ENCODE measurements at places on chromosomes 2 and 18.

- no peak for DNase-seq
These were observed 124.9 kb upstream of the ZNF236 start for GRCh38 chr18:76697441-76697901.

- no peak for DNase-seq
These were observed 10.1 kb downstream of the QPCT start for GRCh38 chr2:37354531-37354930.

DNA sequence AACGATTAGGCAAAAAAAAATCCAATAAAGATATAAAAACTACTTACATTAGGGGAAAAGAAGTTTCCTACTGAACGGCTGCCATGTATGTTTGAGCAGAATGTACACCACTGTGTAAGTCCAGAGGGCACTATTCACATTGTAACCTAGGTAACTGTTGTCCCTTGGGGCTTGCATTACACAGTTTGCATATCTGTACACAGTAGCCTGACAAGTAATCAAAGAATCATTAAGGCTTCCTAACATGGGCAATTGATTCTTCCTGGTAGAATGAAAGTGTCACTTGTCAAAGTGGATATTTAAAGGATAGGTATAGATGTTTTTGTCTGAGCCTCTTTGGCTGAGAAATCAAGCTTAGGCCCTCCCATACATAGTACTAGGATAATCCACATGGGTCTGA is 39.1 kb downstream of the PLEK start:
- peak; percentile 53 for DNase-seq

DNA sequence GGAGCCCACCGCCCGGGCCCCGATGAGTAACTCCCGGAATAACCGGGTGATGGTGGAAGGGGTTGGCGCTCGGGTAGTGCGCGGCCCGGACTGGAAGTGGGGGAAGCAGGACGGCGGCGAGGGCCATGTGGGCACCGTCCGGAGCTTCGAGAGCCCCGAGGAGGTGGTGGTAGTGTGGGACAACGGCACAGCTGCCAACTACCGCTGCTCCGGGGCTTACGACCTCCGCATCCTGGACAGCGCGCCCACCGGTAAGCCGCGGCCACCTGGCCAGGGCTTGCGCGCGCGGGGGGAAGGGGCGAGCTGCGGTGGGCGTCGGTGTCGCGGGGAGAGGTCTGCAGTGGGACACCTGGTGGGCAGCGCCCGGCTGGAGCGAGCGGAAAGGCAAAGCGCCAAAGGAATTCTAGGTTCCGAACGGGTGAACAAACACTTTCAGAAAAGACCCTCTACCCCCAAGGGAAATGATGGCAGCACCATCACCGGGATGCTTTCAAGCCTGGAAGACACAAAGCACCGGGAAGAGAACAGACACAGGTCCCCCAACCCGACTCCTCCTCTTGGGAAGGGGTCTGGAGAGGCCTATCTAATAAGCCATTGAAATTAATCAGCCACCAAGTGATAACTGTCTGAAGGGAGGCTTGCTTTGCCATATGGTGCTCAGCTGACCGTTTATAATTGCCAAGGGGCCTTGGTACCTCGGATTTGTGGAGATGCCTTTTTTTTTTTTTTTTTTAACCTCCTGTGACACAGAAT is 1.1 kb downstream of the MIB1 start:
- peak; percentile 22 for DNase-seq

GRCh38 chr2:199458009-199458805 is 468 bp upstream of the SATB2 start:
- DNase-seq: no peak

GRCh38 chr2:127373362-127374083 is 14.3 kb downstream of the MAP3K2 start:
- no peak for DNase-seq

GRCh38 chr2:222861411-222862105 is 722 bp downstream of the ACSL3 start:
- DNase-seq: peak; percentile 56

DNA sequence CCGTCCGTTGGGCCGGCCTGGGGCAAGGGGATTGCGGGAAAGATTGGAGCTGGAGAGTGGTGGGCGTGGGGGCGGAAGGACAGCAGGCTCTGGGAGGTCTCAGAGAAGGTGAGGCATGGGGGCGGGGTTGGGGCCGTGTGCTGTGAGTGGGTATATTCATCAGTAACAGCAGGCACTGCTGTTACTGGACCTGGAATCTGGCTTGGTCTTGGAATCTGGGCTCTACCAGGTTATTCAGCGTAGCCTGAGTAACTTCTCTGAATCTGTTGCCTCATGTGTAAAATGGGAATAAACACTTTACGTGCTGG is 435 bp downstream of the RNF181 start:
- no peak for DNase-seq

GRCh38 chr2:189685540-189686229 is 11.2 kb downstream of the ANKAR start:
- DNase-seq: no peak

DNA sequence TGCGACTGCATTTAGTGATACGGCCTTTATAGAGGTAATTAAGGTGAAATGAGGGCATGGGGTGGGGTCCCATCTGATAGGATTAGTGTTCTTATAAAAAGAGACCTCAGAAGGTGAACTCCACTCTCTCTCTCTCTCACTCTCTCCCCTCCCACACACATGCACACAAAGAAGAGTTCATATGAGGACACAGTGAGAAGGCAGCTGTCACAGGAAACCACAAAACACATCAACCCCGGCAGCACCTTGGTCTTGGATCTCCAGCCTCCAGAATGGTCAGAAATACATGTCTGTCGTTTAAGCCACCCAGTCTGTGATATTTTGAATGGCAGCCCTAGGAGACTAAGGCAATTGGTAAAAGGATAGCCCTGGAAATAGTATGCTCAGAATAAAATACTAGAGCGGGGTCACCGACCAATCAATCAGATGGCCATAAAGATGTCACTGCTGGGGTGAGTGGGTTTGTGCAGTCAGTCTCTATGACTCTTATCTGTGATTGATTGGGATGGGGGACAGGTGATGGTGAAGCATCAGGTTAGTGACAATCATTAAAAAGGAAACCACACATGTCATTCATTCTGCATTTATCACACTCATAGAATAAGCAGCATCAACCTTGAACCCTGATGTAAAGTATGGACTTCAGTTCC is 118.9 kb upstream of the POU3F3 start:
- DNase-seq: no peak

GRCh38 chr2:240250985-240251847 is 110.8 kb upstream of the OTOS start:
- DNase-seq: no peak

DNA sequence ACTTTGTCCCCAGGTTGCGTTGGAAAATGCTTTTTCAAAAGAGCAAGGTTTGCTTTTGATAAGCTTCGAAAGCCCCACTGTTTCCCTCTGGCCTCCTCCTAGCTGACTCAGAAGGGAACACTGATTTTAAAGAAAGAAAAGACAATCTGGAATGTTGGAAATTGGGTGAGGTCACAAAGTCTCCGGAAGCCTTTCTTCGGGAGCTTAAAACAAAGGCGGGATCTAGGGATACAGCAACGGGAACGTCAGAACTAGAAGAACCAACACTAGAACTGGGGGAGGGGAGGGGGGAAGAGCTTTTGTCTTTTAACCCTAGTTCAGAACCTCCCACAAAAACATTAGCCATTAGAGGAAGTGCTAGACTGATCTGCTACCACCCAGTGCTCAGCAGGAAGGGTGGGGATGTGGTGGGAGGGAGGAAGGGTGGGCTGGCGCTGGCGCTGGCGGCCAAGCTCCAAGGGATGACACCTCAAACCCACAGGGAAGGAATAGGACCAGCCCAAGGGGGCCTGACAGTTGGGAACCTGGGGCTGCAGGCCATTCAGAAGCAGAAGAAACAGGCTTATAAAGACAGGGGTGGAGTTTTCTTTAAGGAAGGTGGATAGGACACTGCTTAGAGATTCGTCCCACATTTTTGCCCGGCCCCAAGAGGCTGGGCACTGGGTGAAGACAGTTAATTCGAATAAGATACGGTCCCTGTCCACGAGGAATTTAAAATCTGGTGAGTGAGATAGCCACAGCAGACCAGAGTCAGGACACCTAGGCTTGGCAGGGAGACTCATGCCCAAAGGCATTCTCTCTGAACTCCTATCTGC is 1.7 kb downstream of the TMSB10 start:
- peak; percentile 71 for DNase-seq

DNA sequence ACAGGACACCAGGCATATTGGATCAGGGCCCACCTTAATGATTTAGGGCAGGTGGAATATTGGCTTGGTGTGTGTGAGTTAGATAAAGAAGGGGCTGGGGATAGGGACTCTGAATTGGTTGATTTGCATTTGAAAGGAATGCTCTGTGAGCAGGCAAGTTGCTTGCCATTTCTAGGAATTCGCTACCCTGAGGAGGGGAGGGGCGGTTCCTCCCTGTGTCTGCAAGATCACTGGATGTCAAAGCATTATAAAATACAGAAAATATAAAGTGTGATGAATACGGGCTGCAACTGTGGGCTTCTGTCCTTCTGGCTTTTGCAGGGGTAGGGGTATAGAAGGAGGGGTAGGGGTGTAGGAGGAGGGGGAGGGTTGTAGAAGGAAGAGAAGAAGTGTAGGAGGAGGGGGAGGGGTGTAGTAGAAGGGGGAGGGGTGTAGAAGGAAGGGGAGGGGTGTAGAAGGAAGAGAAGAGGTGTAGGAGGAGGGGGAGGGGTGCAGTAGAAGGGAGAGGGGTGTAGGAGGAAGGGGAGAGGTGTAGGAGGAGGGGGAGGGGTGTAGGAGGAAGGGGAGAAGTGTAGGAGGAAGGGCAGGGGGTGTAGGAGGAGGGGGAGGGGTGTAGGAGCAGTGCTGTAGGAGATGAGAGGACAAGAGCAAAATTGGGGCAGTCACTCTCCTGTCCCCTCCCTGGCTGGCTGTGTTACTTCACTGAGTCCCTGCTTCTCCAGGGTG is 238.0 kb upstream of the COPS8 start:
- no peak for DNase-seq

DNA sequence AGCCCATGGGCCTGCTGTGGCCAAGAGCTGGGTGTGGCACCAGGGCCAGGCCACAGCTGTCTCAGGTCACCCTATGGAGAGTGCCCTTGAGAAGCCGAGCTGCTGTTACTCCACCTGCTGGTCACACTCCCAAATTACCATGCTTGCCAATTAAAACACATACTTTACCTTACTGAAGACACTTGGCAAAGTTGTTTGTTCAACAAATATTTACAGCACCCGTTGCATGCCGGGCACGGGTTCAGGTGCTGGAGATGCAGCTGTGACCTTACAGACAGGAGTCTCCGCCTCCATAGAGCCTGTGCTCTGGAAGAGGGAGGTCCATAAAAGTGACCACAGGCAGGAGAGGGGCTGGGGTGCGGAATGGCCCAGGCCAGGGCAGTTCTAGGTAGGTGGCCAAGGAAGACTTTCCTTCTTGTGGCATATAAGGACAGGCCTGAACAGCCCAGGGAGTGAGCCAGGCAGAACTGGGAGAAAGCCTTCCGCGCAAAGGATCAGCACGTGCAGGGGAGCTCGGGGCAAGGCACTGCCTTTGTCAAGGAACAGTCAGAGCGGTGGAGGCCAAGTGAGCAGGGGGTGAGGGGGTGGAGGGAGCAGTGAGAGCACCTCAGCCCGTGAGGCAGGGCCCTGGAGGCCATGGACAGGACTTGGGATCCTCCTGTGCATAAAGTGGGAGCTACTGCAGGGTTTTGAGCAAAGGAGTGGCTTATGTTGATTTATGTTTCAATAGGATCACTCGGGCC is 23.6 kb upstream of the RBM44 start:
- DNase-seq: peak; percentile 63

GRCh38 chr2:99476629-99477028 is 13.2 kb downstream of the REV1 start:
- no peak for DNase-seq

DNA sequence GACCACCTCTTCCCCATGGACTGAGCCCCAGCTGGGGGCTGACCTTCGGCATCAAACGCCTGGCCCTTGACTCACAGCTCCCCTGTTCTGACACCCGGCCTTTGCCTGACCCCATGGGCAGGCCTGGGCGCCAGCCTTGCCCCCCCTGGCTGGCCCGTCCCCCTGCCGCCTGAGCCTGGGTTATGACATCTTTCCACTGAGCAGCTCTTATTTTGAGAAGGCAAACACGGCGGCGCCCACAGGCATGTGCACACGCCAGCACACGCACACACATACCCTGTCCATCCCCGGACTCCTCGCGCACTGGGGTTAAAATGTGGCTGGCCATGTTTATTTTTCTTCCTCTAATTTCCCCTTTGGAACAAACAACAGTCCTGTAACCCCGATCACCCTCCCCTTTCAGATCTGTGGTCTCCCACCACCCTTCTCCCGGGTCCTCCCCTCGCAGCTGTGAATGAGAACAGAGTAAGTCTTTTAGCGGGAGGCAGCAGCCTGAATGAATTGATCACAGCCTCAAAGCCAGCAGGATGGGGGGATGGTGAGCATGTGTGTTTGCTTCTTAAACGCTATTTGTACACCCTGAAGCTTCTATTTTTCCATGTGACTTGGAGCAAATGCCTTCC is 11.8 kb upstream of the ATOH8 start:
- DNase-seq: no peak

GRCh38 chr18:8623549-8624106 is 14.4 kb downstream of the RAB12 start:
- DNase-seq: no peak

- DNase-seq: no peak
These were observed 6.1 kb upstream of the RAB17 start for GRCh38 chr2:237596520-237597195.

- no peak for DNase-seq
These were observed 208.3 kb downstream of the AGAP1 start for GRCh38 chr2:235702186-235702585.

DNA sequence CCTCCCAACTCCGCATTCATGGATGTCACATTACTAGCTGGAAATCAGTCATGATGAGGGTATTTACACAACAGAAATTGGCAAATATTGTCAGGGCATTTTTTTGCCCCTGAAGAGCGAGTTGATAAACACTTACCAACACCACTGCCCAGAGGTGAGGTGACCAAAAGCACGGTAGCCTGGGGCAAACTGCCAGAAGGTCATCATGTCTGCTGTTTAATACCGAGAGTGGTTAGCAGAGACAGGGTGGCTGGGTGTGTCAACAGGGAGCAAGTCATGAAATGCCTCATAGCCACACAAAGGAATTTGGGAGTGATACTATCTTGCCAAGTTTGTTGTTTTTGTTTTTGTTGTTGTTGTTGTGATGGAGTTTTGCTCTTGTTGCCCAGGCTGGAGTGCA is 37.0 kb upstream of the EPC2 start:
- DNase-seq: no peak

DNA sequence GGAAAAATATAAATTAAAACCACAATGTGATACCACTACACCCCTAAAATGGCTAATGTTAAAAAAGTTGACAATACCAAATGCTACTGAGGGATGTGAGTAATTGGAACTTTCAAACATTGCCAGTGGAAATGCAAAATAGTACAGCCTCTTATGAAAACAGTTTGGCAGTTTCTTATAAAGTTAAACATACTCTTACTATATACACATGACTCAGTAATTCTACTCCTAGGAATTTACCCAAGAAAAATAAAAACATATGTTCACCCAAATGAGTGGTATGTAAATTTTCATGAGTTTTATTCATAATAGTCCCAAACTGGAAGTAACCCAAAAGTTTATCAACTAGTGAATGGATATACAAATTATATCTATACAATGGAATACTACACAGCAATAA is 228.0 kb downstream of the CYP26B1 start:
- no peak for DNase-seq

GRCh38 chr2:218289639-218290315 is 2.5 kb downstream of the TMBIM1 start:
- DNase-seq: no peak

All from germinal center (tissue), 1 donor.